ENCODE measurements at places on chromosomes 7 and 10.

- no peak for DNase-seq
Observed at GRCh38 chr10:133245439-133246235, 8.0 kb downstream of the VENTX start.

DNA sequence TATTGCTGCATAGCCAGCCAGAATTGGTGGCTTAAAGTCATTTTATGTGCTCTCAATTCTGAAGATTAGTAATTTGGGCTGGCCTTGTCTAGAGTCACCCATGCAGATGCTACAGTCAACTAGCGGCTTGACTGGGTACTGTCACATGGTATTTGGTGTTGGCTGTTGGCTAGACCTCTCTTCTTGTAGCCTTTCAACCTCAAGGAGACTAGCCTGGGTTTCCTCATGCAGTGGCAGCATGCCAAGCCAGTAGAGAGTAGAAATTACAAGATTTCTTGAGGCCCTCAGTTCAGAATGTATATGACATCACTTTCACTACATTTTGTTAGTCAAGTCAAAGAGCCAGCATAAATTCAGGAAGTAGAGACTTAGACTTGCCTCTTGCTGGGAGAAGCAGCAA, 3.7 kb upstream of the ZNF800 start:
- no peak for DNase-seq

- no peak for DNase-seq
Observed at GRCh38 chr7:111224354-111225231, 133.7 kb downstream of the LRRN3 start.

DNA sequence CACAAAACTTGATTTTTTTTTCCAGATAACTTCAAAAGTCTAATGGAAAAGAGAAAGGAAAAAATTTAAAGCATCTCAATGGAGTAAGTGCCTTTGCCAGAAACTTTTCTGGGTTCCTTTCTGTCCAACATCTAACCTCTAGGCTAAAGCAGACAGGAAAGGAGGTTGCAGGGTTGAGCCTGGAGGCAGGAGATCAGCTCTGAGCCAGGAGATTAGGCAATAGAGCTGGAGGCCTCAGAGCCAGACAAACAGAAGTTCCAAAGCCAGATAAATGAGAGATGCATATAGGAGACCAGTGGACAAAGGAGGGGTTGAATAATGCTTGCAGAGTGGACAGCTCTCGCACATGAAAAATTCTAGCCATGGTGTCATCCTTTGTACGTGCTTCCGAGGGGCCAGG, 42.9 kb downstream of the CHN2 start:
- no peak for DNase-seq

DNA sequence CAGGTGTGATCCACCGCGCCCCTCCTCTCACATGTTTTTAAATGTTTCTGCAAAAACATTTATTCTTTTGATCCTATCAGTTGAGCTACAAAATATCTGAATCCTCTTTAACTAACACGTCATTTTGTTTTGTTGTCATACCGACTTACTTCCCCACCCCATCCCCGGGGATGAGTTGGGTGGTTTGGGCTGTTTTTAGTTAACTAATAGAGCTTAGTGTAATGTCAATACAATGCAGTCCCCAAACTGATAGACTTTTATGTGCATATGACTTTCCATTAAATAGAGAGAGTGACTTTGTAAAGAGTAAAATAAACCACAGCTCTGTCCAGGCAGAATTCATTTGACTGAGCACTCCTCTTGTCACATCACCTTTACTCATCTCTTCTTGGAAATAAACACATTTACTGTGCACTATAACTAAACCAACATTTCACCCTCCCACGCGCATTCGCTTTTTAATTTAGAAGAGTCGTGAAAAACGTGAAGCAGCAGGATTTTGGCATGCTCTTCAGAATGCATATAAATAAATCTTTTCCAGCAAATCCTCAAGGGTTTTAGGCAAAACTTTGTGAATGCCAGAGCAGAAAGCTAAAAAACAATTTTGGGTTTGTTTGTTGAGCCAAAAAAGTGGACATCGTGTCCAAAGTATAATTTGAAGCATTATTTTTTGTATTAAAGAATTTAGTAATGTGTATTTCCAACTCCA, 187.4 kb upstream of the MGMT start:
- DNase-seq, result no peak

DNA sequence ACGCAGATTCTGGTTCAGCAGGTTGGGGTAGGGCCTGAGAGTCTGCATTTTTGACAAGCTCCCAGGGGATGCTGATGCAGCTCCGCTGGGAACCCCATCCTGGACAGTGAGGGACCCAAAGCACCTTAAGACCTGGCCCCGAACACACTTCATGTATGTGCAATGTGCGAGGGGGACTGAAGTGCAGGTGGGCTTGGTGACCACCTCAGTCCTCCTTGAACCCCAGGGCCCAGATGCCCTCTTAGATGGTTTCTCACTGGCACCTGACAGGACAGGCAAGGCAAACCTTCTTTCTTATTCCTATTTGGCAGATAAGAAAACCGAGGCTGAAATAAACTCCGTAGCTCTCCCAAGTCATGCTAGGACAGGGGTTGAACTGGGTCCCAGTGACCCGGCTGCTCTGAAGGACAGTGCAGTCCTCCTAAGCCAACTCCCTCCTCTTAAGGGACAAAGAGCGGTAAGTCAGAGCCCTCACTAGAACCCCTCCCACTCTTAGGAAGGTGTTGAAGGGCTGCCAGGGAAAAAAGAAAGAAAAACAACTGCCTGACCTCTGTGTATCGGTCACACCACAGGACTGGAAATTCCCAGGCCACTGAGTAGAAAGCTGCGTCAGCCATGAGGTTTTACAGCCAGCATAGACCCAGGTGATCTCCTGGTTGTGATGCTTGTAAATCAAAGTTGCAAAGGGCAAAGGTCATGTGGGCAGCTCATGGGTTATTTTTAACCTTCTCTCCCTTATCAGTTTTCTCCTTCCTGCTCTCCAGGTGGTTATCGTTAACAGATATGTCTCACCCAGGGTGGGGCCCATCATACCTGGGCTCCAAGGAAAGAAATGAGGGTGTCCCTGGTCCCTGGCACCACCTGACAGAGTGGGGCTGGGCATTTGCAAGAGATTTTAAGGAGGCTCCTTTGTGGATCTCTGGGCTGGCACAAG, 90.9 kb upstream of the SMNDC1 start:
- DNase-seq, result no peak

GRCh38 chr7:147308539-147308938, 1191.9 kb downstream of the CNTNAP2 start:
- no peak for DNase-seq

DNA sequence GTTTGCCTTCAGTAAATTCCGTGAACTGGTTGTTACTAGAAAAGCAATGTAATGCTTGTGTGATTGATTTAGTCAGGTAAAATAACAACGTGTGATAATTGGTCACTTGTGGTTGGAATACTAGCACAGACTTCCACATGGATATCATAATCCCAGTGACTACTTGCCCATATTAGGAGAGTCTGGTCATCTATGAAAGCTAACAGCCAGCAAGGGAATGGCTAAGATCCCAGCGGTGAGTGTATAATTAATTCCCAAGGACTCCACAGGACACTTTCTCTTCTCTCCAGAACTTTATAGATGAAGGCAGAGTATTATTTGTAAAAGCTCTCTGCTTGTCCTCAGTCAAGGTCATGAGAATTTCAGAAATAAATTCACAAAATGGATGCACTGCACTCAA, 662.6 kb upstream of the TEX47 start:
- DNase-seq, result no peak

- DNase-seq, result no peak
Observed at GRCh38 chr10:96972264-96972663, 140.2 kb downstream of the LCOR start.

- DNase-seq, result no peak
Observed at GRCh38 chr7:41786404-41786803, 83.5 kb upstream of the INHBA start.

DNA sequence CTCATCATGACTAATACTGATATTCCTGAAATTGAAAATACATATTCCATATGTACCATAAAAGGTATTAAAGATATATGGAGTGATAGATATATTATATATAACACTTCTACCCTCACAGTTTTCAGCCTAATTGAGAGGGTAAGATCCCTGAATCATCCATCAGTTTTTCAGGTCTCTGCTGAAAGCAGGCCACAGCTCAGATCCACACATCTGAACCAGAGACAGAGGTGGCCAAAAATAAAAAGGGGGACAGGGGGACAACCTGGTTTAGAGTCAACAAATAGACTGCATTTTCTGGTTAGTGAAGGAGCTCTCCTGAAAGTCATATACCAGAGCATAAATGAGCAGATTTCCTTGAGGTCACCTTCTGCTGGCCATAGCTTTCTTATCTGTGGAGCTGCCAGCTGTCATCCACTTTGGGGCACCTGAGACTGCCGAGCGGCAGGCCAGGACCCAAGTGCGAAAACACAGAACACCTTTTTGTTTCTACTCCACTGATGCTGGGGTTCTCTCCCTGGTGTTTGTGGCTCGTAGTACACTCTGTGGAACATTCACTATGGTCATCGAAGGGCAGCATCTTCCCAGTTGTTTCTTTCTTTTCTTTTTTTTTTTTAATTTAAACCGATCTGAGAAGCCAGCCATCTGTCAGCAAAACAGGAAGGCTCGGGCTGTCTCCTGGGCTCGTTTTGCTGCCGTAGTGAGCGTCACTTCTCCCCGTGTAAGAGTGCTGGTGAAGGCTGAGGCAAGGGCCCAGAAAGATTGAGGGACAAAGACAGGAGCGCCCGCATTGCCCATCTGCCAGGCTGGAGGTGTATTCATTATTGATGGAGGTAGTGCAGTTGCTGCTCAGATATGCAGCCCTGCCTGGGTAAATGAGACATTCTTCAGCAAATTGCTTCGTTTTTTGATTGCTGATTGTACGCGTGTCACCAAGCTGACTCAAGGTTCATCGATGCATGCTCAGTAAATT, 13.5 kb downstream of the IKZF1 start:
- no peak for DNase-seq

- no peak for DNase-seq
Observed at GRCh38 chr7:115851291-115851690, 179.3 kb downstream of the TFEC start.

DNA sequence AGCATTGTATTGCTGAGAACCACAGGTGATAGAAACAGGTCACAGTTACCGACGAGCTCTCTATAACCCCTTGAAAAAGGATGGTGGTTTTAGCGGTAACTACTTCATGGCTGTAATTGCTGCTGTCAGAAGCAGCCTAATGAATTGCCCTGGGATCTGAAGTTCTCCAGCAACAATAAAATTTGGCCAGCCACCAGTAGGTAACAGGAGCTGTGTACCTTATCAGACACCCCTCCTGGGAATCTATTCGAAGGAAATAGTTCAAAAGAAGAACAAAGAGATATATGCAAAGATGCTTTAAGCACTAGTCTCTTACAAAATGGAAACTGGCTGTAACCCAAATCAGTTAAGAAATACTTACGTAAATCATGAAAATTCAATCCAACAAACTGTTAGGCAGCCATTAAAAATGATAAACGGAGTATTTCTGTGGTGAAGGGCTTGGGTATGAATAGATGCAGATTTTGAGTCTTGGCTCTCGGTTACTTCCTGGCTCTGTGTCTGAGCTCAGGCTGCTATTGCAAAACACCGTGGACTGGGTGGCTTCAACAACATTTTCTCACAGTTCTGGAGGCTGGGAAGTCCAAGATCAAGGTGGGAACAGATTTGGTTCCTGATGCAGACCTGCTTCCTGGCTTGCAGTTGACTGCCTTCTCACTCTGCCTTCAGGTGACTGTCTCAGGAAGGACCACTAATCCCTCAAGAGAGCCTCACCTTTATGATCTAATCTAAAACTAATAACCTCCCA, 1.6 kb downstream of the MSRB2 start:
- DNase-seq, result no peak

DNA sequence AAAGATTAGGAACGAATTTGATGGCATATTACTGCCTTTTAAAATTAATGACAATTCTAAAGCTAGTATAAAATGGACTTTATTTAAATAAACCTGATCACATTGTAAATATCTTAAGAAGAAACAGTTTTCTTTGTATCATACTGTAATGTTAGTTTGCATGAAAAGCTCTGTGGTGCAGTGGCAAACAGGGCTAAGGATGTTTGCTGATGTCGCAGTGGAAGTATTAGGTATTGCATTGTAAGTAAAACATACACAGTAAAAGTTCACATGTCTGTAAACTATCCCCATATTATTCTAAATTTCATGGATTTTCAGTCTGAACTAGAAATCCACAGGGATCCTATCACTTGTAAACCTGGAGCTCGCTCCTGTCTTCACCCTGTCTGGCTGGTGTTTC, 252.6 kb upstream of the ZNF32 start:
- no peak for DNase-seq

DNA sequence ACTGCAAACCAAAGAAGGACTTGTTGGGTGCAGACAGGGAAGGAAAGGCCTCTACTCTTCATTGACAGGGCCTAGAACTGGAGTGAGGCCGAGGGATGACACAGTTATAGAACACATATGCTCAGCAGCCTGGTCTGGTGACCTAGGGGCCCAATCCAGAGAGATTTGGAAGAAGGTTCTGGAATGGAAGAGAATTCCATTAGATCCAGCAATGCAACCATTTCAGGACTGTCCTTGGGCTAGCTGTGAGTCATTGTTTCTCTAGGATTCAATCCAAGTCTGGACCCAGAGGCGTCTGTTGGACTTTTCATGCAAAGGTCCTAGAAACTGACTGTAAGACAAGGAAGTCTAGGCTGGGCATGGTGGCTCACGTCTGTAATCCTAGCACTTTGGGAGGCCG, 59.2 kb downstream of the WIPF3 start:
- no peak for DNase-seq

DNA sequence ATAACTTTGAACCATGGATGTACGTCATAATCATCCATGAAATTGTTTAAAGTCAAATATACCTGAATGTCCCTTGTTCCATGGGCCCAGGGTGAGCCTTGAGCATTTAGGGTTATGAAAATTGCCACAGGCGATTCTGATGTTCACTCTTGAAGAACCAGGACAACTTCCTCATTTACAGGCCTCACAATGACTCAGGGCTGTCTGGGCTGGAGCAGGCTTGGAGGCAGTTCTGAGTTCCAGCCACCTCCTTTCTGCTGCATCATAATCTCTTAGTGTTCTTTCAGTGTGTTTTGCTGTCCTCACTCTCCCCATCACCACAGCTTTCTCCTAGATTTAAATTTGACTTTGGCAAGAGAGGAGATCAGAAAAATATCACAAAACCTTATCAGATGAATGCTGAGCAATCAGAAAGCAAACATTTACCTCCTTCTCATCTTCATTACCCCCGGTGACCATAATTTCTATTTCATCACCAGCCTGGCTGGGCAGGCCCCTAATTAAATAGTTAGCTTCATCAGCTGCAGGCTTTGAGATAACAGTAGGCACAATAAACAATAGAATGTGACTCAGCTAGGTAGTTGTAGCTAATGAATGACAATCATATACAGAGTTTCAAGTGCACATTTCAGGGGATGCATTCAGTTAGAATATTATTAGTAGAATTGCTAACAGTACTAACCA, 571.0 kb downstream of the SH2D4B start:
- no peak for DNase-seq

GRCh38 chr10:7027913-7028808, 382.7 kb downstream of the SFMBT2 start:
- DNase-seq, result no peak

DNA sequence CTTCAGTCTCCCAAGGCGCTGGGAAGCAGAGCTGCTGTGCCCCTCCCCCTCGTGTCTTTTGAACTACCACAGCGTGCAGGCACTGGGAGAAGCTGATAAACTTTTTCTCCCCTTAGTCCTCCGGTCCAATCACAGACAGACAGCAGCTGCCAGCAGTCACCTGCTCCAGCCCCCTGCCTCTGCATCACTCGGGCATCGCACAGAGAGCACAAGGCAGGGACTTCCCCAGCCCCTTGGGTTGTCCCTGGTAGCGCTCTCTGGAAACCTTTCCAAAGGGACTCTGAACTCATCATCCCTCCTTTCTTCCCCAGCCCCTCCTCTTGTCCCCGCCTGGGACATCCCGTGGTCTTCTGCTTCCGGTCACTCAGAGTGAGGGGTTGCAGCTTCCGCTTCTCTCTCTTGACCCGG, 1.4 kb upstream of the NEUROG3 start:
- no peak for DNase-seq

- DNase-seq, result no peak
Observed at GRCh38 chr7:102075553-102076135, 211.0 kb upstream of the SH2B2 start.

Measured in activated T-helper 1 cell treated with Interleukin-2 at 50 U/mL for 16 hours (primary cell).